Transverse colon (tissue), 4 donors: ENCODE measurements at places on chromosomes 1 and 21.

DNA sequence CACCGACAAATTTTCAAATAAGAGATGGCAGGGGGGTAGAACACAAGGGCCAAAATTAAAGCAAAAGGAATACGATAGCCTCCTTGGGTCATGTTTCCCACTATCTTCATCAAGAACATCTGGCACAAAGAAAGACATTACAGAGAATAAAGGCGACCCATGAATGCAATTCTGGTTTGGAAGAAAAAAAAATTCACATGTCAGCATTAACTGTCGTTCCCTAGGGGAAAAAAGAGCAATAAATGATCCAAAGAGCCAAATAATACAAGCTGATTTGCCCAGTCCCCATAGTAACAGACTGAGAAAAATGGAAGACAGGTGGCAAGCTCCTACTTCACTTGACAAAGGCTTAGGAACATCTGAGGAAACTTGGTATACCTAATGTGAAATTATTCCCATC is 4.5 kb downstream of the STIL start:
- no peak for DNase-seq
- peaks cover 10% of the 10 kb centered on the region for H3K4me1 ChIP-seq
- H3K36me3 ChIP-seq: no peaks in the 10 kb centered on the region
- H3K27me3 ChIP-seq: no peaks in the 10 kb centered on the region
- no peak overlapping the region for H3K4me3 ChIP-seq

DNA sequence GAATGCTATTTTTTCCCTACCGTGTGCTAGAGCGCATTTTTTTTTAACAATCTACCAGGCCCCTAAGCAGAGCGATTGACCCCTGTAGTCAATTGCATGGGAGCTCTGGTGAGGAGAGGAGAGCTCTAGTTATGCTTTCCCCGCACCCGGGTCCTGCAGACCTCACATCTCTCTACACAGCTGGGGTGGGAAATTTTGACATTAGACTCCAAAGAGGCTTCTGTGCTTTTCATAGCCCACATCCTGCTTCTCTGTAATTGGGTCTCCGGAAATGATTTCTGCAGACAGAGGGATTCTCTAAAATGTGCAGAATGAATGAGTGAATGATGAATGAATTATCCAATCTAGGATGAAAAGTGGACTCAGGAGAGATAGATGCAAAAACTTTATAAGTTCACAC is 41.5 kb upstream of the DUSP10 start:
- no peaks in the 10 kb centered on the region for H3K4me1 ChIP-seq
- DNase-seq: no peak
- H3K27me3 ChIP-seq: no peaks in the 10 kb centered on the region
- H3K4me3 ChIP-seq: no peak overlapping the region
- H3K36me3 ChIP-seq: no peaks in the 10 kb centered on the region

DNA sequence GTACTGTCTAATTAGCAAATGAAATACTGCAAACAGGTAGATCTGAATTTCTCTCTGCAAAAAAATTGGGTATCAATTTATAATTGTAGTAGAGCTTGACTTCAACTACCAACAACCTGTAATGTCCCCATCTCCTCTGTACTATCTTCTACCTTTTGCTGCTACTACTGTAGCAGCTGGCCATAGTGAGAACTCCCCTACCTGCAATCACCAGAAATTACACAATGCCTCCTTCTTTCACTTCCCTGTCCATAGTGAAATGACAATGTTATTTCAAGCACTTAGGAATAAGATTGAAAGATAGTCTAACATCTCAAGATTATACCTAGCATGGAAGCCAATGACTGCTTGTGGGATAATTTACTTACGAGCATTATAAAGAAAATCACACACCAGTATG is 100.4 kb downstream of the ACBD6 start:
- no peak for DNase-seq
- no peak overlapping the region for H3K27ac ChIP-seq
- H3K4me3 ChIP-seq: no peak overlapping the region
- H3K36me3 ChIP-seq: no peaks in the 10 kb centered on the region

GRCh38 chr1:212256369-212256768 is 28.8 kb upstream of the PPP2R5A start:
- no peak overlapping the region for H3K4me3 ChIP-seq
- no peak overlapping the region for H3K27ac ChIP-seq
- H3K4me1 ChIP-seq: no peaks in the 10 kb centered on the region
- no peaks in the 10 kb centered on the region for H3K27me3 ChIP-seq

- no peak overlapping the region for H3K4me3 ChIP-seq
- no peak for DNase-seq
- H3K27me3 ChIP-seq: peaks cover 4% of the 10 kb centered on the region
- no peaks in the 10 kb centered on the region for H3K36me3 ChIP-seq
- H3K4me1 ChIP-seq: no peaks in the 10 kb centered on the region
Observed at GRCh38 chr1:214248311-214249085, 32.5 kb upstream of the SMYD2 start.

DNA sequence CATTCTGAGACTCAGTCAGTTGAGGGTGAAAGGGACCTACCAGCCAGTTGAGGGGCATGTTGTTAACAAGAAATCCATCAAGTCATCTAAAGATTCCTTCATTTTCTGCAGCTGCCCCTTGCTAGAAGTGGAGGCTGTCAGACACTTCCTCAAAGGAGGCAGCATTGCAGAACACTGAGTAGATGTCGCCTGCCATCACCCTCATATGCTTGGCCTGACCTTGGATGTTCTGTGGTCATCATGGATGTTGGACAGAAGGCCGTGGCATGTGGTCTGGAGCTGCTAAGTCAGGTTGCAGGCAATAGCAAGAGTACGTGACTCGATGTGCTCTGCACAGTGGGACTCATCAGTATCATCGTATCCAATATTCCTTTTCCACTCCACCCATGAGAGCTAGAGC is 70.6 kb downstream of the GATAD2B start:
- no peak overlapping the region for H3K4me3 ChIP-seq
- H3K27ac ChIP-seq: no peak overlapping the region
- no peaks in the 10 kb centered on the region for H3K36me3 ChIP-seq
- no peaks in the 10 kb centered on the region for H3K4me1 ChIP-seq
- DNase-seq: no peak
- no peaks in the 10 kb centered on the region for H3K27me3 ChIP-seq
